Activated CD4-positive, alpha-beta T cell treated with anti-CD3 and anti-CD28 coated beads, Interleukin-2, amount 10 ng/mL, durations not matched to agents 24 days and 14 days (primary cell): ENCODE measurements at places on chromosomes 7 and 10. TPM values are rescaled to one million over a fixed set of nuclear protein-coding genes. Genes with fewer than 3 reads are reported as not detected.

DNA sequence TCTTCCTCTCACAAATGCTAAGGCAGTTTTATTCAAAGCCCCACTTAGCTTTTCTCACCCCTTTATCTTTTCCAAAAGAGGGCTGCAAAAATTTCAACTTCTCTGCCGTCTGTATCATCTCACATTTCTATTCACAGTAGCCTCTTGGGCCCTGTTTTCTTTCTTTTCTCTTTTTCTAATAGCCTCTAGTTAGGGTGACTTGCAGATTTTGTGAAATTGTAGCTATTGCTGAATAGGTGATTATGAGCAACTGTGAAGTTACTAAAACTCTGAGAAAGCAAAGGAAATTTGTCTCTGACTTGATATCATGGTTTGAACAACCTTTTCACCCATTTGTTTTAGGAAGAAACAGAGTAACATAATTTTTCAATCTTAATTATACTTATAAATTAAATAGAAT lies 29.2 kb downstream of the EXOC4 start:
- DNase-seq = no peak

DNA sequence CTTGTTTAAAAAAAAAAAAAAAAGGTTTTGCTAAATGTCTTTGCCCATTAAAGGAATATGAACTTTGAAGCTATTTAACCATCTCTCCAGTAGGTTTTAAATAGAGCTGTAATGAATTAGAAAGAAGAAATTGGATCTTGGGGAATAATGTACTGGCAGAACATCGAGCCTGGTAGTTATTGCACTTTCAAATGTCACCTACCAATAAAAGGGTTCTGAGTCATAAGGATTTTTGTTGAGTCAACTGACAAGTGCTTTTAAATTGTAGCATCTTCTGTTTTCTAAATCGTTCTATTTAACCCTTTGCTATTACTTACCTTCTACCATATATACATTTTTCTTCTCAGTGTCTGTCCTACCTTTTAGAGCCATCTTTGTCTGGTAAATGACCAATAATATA lies 10.7 kb downstream of the CUTC start:
- DNase-seq = no peak

GRCh38 chr10:118868589-118868988 lies 113.8 kb upstream of the CACUL1 start:
- no peak for DNase-seq

GRCh38 chr7:26167303-26167934 lies 15.4 kb downstream of the NFE2L3 start:
- DNase-seq = peak; percentile 72

Gene PPP1R17
- total RNA-seq = not detected in 2 replicates

Gene COPS6
- 109 and 114 TPM in 2 replicates for total RNA-seq

Gene IKZF1
- 282 and 292 TPM in 2 replicates for total RNA-seq
